Endothelial cell of umbilical vein (primary cell): ENCODE measurements at places on chromosomes 5 and 9. TPM values are rescaled to one million over a fixed set of nuclear protein-coding genes. Genes with fewer than 3 reads are reported as not detected.

Gene IFNW1
- not detected in 2 replicates for total RNA-seq

Gene GPR151
- total RNA-seq = not detected in 2 replicates

DNA sequence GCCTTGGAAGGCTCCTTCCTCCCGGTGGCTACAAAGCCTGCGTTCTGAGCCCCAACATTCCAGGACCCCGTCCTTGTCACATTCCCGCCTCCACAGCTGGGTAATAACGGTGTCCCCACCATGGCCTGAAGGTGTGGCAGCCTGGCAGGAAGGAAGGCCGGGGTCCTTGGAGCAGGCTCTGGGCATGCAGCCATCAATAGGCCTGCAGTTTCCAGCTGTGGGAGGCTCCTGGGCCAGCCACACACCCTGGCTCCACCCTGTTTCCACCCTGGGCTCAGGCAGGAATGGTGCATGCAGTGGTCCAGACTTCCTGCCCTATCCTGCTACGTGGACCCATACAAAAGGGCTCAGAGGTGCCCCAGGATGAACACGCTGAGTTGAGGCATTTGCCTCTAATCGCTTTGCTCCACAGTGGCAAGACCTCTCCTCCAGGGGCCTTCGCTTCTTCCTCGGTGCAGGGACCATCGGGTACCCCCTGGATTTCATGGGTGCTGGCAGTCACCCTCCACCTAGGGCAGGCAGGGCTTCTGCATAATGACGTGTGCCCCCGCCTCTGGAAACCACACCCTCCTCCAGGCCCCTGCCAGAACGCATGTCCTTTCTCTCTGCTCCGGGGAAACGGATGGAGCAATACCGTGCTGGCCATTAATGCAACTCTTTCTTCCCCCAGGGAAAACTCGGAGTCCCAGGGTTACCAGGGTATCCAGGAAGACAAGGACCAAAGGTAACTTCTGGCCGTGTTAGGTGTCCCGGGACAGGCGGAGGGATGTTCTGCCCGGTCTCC lies 95.1 kb upstream of the FCN2 start:
- no peak for DNase-seq

Gene ESM1
- 577 and 781 TPM in 2 replicates for total RNA-seq

GRCh38 chr5:149452007-149452664 lies 73.0 kb upstream of the IL17B start:
- DNase-seq = peak; percentile 94

Gene ADAMTS12
- 0.88 TPM in 1 of 2 replicates, not detected in the other for total RNA-seq

Gene ZCCHC9
- total RNA-seq = 22.2 and 23.9 TPM in 2 replicates

Gene UGT3A2
- total RNA-seq = not detected in 2 replicates

DNA sequence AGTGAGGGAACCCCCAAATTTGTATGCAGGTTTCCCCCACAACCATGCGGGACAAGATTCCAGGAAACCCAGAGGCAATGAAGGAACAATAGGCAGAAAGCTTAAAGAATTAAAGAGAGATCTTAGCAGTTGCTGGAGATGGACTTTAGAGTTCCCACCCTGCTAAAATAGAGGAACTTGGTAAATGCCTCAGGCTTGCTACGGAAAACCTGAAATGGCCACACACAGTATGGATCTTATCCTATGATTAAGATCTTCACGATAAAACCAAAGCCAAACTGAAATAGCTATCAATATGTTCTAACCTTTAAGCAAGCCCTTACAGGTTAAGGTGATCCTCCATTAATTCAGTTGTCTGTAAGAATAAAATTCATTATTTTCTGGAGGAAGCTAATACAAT lies 148.3 kb downstream of the RANBP17 start:
- DNase-seq = no peak

- DNase-seq = no peak
Measured at GRCh38 chr9:8779478-8779877, 979.9 kb upstream of the DMAC1 start.

GRCh38 chr5:83353774-83354173 lies 117.8 kb upstream of the VCAN start:
- DNase-seq = no peak

- no peak for DNase-seq
Measured at GRCh38 chr9:19456426-19456825, 47.6 kb downstream of the ACER2 start.

DNA sequence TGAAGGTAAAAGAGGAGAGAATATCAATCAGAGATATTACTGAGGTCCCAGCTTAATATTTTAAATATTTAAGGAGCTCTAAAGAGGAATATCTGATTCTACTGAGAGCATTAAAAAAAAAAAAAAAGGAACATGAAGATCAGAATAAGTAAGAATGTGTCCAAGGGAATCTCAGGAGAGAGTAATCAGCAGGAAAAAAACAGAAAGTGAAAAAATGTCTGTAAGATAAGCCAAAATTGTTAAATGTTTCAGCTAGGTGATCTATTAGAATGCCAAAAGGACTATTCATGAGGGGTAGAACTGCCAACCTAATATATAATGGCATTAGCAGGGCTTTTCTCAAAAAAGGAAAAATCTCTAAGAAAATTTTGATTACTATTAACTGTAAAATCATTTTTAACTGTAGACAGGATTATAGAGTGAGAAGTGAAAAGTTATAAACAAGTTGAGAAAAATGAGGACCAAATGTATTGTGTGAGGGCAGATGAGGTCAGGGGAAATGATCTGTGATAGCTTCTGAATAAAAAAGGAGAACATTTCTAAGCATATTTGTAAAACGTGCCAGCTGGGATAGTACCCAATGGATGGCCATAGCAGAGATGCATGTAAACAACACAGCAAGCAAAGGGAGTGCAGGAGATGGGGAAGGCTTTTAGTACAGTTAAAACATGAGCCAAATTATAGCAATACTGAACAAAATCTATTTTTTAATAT lies 9.4 kb upstream of the RHOBTB3 start:
- no peak for DNase-seq

GRCh38 chr5:97088774-97089148 lies 53.6 kb downstream of the LIX1 start:
- DNase-seq = no peak

Gene DNAJA1
- 177 and 182 TPM in 2 replicates for total RNA-seq

DNA sequence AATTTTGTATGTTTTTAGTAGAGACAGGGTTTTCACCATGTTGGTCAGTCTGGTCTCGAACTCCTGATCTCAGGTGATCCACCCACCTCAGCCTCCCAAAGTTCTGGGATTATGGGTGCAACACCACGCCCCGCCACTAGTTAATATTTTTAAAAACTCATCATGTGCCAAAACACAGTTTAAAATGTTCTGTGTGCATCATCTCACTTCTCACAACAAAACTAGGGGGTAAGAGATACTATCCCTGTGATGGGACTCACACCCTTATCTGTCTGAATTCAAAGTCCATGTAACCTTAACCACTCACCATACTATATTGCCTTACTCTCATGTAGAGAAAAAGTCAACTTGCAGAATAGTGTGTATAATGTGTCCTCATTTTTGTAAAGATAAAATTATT lies 2.6 kb downstream of the PKD2L2 start:
- DNase-seq = no peak

GRCh38 chr5:78893940-78894677 lies 91.0 kb downstream of the ARSB start:
- DNase-seq = no peak

Gene LHX3
- total RNA-seq = not detected in 2 replicates

DNA sequence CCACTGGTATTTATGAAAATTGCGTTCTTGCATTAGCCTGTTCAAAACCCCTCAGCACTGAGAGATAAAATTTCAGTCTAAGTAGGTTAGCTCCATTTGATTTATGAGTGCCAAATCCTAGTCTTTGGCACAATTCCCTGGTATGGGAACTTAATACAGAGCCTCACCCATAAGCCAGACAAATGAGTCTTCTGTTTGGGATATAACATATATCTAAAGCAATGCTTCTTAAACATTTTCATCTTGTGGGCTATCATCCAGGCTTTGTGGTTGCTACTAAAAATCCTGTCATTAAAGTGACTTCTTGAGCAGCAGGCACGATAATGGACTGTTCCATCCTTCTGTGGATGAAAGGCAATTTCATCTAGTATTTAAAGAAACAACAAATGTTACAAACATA lies 419.5 kb upstream of the ACTBL2 start:
- DNase-seq = no peak

Gene AQP7
- total RNA-seq = 2.3 and 3.7 TPM in 2 replicates

DNA sequence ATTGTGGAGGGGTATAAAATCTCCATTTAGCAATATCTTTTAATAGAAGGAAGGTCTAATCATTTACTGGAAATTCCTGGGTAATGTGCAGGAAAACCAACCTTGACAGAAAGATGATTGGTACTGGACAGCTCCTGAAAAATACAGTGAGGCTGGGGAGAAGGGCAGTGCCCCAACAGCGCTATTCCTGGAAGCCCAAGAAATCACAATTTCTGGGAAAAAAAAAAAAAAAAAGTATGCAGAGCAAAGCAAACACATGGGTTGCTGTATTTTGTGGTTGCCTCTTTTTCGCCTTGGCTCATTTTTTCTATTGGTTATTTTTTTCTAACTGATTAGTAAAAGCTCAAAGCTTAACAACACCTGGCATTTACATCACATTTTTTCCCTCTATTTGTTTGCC lies 249.7 kb downstream of the ENC1 start:
- no peak for DNase-seq

DNA sequence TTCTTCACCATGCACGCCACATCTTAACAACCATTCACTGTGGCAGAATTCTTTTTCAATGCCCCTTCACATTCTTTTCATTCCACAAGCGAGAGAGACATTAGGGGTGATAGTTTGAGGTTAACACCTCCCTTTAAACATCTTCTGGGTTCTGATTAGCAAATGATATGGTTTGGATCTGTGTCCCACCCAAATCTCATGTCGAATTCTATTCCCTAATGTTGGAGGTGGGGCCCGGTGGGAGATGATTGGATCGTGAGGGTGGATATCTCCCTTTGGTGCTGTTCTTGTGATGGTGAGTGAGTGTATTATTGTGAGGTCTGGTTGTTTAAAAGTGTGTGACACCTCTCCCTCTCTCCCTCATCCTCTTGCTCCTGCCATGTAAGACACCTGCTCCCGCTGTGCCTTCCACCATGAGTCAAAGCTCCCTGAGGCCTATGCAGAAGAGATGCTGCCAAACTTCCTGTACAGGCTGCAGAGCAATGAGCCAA lies 46.1 kb upstream of the RAI14 start:
- DNase-seq = peak; percentile 47

GRCh38 chr9:129889941-129890717 lies 54.9 kb downstream of the USP20 start:
- no peak for DNase-seq

DNA sequence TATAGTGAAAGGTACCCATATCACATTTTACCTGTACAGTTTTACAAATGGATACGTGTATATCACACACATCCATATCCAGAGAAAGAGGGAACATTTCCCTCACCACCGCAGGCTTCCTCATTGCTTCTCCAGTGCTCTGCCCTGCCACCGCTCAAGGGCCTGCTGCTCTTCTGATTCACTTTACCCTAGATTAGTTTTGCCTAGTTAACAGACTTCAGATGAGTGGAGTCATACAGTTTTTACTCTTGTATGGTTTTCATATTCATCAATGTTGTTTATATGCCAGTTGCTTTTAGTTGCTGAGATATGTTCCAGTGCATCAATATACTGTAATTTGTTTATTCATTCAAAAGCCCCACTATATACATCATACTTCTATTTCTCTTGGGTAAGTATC lies 53.9 kb upstream of the POMT1 start:
- DNase-seq = no peak

DNA sequence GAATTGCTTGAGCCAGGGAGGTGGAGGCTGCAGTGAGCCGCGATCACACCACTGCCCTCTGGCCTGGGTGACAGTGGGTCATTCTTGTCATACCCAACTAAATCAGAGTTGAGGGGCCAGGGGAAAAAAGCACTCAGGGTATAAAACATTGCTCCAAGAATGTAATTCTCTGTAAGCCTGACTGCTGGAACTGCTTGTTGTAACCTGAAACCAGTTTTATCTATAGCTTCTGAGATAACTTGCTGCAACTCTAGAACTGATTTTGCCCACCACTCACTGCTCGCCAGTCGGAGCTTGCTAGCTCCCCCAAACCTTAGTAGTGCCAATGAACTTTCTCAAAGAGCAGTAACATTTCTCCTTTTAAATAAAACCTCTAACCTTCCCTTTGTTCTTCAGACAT lies 9.6 kb upstream of the MSH3 start:
- no peak for DNase-seq

Gene CYLC2
- not detected in 2 replicates for total RNA-seq

- no peak for DNase-seq
Measured at GRCh38 chr9:137175345-137175961, 3.6 kb upstream of the TMEM210 start.

DNA sequence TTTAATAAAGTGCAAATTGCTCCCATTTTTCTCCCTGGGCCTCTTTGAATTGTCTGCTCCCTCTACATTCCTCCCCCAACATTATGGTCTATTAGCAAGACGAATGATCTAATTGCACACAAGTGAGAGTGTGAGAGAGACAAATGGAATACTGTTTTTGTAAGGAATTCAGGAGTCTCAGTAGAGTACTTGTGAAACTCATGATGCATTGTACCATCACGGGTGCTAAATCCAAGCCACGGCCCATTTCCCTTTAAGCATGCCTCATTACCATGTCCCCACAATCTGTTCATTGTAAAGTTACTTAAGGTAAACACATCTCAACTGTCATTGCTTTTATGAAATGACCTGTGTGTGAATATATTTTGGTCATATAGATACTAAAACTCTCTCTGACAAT lies 62.8 kb downstream of the CD180 start:
- no peak for DNase-seq

Gene GM2A
- 21.2 and 22.5 TPM in 2 replicates for total RNA-seq

- DNase-seq = no peak
Measured at GRCh38 chr9:13070612-13071595, 208.6 kb downstream of the MPDZ start.

DNA sequence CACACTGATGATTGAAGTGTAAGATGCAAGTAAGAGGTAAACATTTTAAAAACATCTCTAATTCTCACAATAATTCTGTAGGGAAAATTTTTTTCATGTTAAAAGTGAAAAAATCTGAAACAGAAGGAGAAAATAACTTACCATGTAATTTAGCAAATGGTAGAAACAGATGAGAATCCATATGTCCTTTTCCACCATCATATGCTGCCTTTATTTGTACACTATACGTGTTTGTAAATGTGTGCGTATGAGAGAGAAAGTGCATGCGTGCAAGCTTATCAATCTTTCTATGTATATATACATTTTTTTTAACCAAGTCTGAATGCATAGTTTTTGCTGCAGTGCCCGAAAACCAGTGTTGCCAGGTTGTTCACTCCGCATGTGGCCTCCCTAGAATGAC lies 186.7 kb downstream of the IZUMO3 start:
- DNase-seq = no peak

Gene PCDHB6
- not detected in 2 replicates for total RNA-seq

DNA sequence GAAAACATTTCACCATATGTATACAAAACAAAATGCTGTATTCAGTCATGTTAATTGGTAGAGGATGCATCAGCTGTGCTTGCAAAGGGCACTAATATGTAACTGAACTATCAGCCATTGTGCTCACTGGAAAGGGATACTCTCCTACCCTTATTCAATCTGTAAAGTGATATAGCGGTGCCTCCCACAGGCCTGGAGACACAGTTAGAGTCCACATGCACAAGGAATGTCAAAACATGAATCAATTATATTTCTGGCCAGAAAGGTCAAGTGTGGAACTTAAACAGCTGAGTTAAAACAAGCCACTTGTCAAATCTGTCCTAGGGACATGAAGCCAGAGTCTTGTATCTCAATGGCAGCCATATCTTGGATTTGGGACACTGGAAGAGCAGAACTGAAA lies 71.2 kb upstream of the IZUMO3 start:
- DNase-seq = no peak

- DNase-seq = no peak
Measured at GRCh38 chr9:76298521-76299144, 95.6 kb downstream of the RFK start.

GRCh38 chr9:78064075-78064474 lies 32.5 kb upstream of the GNAQ start:
- DNase-seq = no peak

Gene PKN3
- total RNA-seq = 39.3 and 40.4 TPM in 2 replicates

Gene NR2F1-AS1
- total RNA-seq = 13.8 and 15.2 TPM in 2 replicates

Gene ACER2
- total RNA-seq = 7.3 and 7.7 TPM in 2 replicates
